ENCODE measurements at places on chromosomes 13 and 19.
A peak's percentile ranks its signal among the peaks of the same experiment; 100 is the strongest.

DNA sequence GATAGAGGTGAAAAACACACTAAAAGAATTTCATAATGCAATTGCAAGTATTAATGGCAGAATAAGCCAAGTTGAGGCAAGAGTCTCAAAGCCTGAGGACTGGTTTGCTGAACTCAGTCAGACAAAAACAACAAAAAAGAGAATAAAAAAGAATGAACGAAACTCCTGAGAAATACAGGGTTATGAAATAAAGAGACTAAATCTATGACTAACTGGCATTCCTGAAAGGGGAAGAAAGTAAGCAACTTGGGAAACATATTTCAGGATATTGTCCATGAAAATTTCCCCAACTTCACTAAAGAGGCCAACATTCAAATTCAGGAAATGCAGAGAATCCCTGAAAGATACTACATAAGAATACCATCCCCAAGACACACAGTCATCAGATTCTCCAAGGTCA is 47.8 kb downstream of the UBL3 start:
- DNase-seq: peak; percentile 28

- no peak for DNase-seq
These were observed 7.3 kb upstream of the C13orf46 start for GRCh38 chr13:113981194-113981605.

GRCh38 chr19:21709464-21709863 is 57.9 kb downstream of the ZNF100 start:
- DNase-seq: no peak

DNA sequence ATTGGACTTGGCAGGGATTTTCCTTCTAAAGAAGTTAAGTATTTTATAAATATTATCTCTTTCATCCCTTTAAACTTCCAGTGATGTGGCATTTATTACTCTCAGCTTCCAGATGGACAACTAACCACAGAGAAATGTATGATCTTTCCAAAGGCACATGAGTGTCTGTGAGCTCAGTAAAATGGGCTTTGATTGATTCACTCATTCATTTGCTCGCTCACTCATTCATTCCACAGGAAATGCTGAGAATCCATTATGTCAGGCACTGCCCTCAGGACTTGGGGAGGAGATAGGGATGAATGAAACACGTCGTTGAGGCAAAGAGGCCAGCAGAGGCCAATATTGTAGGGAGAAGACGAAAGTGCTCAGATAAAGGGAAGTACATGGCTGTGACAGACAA is 359.3 kb downstream of the EFNB2 start:
- peak; percentile 91 for DNase-seq

- DNase-seq: no peak
These were observed 160.0 kb downstream of the RBM26 start for GRCh38 chr13:79245937-79246577.

- peak; percentile 91 for DNase-seq
These were observed at the start of gene MYDGF for GRCh38 chr19:4669723-4670480. Gene MYDGF (minus strand): TSS chr19:4670342. CDS start chr19:4670334, 8 bp downstream.

DNA sequence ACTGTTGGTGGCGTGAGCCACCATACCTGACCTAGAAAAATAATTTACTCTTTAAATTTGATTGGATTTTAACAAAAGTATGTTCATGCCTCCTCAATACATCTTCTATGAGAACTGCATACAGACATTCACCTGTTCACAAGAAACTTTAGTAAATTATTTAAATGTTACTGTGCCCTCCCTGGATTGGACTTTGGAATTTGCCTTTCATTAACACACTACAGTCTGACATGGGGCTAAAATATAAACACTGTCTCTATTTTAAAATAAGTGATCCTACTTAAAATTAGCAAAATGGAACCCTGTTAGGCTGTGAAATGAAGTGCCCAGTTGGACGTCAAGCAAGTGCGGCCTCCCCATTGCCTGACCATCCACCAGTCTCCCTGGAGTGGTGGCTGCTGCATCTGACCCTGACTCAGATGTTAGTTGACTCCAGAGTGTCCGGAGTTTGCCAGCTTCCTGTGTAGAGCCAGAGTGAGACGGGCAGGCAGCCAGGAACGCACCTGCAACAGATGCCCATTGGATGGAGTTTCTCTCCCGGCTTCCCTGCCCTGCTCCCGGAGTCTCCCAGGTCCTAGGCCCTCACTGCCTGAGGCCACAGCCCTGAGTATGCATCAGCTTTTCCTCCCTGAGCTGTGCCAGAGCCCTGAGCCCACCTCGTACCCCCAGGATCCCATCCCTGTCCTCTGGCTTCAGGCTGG is 45.9 kb upstream of the ATP11A start:
- no peak for DNase-seq

DNA sequence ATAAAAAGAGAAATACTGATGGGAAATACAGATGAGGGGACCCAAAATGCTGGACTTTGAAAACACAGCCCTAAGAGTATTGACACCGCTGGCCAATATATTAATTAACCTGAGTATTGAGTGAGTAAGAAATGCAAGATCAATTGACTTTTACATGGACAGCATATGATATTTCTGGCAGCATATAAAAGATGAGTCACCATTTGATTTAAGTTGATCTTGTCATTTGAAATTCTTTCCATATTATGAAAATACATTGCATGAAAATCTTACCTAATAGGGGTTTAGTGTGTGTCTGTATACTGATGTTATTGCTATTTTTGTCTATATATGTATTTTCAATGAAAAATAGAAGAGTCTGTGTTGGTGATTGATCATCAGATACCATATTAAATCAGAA is 619.6 kb downstream of the KCTD12 start:
- peak; percentile 23 for DNase-seq
